ENCODE measurements at places on chromosomes 2 and 18.

DNA sequence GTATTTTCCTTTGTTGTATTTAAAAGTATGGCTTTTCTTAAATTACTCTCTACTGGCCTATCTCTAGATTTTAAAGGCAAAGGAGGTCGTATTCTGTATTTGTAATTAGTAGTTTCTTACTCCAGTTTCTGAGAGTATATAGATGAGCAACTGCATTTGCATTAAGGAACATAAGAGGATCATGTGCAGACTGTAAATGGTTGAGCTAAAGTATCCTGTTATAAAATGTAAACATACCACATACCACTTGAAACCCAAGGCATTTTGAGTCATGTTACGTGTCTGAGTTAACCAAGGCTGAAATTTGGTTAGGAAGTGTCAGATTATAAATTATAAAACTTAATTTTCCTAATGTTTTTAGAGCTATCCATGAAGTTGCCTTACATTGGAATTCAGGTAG is 76.3 kb downstream of the GPD2 start:
- no peak for DNase-seq

- DNase-seq, result no peak
These were observed 86.7 kb downstream of the LDLRAD4 start for GRCh38 chr18:13305301-13305700.

DNA sequence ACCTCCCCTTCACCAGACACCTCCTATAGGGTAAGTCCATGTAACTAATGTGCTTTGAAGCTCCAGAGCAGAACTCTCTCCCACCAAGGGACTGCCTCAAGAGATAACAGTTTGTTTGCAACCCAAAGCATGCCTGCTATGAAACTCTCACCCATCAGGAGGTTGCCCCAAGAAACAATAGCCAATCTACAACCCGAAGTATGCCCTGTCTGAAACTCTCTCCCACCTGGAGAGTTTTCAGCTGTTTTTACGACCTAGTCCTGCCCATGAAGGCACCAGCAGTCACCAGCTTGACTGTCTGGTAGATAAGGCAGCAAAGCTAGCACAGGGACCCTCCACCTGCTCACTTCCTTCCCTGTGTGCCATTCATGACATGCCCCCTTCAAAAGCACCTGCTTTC is 533.9 kb upstream of the CRIM1 start:
- no peak for DNase-seq

- no peak for DNase-seq
These were observed 98.2 kb upstream of the SMAD2 start for GRCh38 chr18:48028696-48029095.

- no peak for DNase-seq
These were observed 722.3 kb downstream of the RNF144A start for GRCh38 chr2:7639476-7639875.

- peak; percentile 79 for DNase-seq
These were observed 27.0 kb downstream of the DNMT3A start for GRCh38 chr2:25314514-25315315.

DNA sequence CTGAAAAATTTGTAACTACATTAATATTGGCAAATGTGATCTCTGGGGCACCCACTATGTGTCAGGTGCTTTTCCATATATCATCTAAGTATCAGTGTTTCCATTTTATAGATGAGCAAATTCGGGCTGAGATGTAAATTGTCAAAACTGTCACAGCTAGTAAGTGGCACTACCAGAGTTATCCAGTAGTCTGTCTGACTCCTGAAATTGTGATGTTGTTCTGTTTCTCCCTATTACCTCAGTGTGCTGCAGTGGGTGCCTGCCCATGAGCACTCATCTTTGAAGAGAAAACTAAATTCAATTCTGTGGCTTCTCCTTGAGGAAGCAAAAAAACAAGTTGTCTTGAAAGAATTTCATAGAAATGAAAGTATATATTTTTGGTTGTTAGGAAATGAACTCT is 467.4 kb upstream of the FANCL start:
- DNase-seq, result no peak

DNA sequence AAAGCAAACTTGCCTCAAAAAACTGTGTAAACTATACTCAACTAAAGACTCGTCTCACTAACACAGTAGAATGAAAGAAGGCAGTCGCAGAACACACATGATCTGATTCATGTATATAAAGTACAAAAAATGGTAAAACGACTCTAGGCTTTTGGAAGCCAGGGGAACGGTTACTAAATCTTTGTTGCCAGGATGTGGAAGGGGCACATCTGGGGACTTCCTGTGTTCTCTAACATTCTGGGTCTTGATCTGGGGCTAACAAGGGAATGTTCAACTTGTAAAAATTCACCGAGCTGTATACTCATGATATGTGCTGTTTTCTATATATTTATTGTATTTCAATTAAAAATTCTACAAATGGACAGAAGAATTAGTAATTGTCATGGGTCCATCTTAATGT is 14.3 kb upstream of the C2orf80 start:
- no peak for DNase-seq

DNA sequence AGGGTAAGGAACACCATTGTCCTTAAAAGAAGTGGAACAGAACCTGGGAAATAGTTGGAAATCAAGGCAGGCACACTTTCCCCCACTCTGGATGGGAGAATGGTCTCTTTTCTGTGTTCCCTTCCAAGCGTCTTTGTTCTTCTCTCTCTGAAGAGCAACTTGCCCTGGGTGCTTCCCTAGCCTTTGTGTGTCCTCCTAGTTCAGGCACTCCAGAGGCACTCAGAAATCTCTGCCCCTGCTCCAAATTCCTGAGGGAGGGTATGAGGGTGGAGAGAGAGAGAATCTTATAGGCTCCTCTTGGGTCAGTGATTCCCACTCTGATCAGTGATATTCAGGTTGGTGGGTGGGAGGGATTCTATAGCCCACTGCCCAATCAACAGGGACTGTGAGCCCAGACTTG is 8.8 kb upstream of the SIX2 start:
- DNase-seq, result no peak

- DNase-seq, result no peak
These were observed 222.2 kb downstream of the C1D start for GRCh38 chr2:67840460-67841068.

DNA sequence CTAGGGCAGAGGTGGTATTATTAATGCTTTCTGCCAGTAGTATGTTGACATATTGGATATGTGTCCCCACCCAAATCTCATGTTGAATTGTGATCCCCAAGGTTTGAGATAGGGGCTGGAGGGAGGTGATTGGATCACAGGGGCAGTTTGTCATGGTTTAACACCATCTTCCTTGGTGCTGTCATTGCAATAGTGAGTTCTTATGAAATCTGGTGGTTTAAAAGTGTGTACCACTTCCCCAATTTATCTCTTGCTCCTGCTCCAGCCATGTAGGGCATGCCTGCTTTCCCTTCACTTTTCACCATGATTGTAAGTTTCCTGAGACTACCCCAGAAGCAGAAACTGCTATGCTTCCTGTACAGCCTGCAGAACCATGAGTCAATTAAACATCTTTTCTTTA is 47.1 kb upstream of the THSD7B start:
- DNase-seq, result no peak

DNA sequence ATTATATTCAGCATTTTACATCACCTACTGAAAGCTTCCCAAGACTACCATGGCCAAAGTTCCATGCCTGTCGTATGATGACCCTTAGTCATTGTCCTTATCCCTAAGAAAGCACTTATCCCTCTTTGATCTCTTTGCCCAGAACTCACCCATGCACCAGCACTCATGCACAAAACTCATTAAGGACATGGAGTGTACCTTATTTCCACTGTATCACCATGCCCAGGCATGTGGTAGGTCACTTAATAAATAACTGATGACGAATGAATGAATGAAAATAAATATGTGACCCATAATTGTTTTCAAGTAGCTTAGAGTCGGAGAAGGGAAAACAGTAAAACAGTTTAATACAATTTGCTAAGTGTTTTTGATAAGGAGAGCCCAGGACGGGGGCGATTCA is 220.1 kb downstream of the IKZF2 start:
- DNase-seq, result no peak

GRCh38 chr2:215657844-215658243 is 222.0 kb upstream of the FN1 start:
- no peak for DNase-seq

GRCh38 chr2:19868224-19868623 is 33.6 kb downstream of the TTC32 start:
- DNase-seq, result no peak

GRCh38 chr18:68797871-68798270 is at the start of gene CCDC102B:
TSS of gene CCDC102B (plus strand) at chr18:68798080. CDS start at chr18:68836764, 38,684 bp downstream.
- DNase-seq, result no peak
